ENCODE measurements at places on chromosomes 1 and 21.

DNA sequence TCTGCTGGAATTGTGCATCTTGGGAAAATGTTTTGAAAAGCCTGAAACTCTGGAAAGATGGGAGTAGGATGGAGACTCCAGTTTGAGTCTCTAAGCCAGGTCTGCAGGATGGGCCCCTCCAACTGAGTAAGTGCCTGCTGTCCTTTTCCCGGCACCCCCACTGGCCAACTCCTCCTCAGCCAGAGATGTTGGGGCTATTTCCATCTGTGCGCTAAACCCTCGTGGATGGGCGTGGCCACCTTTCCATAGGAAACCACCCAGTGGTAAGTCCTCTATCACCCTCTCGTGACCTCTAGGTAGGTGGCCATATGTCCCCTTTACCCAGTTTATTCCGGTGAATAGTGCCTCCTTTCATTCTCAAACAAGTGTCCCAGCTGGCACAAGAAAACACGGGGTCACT lies 250.9 kb downstream of the TOMM20 start:
- no peak for DNase-seq

DNA sequence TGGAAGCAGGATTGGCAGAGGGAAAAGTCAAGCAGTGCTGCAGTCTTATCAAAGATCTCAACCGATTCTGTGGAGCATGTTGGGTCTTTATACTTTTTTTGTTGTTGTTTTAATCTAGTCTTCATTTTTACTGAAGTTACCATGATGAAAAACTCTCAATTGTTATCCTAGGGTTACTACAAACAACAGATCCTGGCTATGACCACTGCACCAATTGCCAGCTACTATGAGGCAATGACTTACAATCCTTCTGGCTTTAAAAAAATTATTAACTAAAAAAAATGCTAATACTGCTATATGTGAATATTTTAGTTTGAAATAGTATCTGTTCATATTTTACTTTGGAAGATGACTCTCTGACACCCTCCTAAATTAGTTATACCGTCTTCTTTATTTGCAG lies 145.9 kb downstream of the CNIH3 start:
- DNase-seq, result no peak

DNA sequence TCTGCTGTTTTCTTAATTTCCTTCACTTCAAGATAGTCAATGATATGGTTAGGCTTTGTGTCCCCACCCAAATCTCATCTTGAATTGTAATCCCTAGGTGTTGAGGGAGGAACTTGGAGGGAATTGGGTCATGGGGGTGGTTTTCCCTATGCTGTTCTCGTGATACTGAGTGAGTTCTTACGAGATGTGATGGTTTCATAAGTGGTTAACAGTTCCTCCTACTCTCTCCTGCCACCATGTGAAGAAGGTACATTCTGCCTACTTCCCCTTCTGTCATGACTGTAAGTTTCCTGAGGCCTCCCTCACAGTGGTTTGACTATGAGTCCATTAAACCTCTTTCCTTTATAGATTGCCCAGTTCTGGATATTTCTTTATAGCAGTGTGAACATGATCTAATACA lies 74.0 kb upstream of the SAMSN1 start:
- DNase-seq, result no peak

DNA sequence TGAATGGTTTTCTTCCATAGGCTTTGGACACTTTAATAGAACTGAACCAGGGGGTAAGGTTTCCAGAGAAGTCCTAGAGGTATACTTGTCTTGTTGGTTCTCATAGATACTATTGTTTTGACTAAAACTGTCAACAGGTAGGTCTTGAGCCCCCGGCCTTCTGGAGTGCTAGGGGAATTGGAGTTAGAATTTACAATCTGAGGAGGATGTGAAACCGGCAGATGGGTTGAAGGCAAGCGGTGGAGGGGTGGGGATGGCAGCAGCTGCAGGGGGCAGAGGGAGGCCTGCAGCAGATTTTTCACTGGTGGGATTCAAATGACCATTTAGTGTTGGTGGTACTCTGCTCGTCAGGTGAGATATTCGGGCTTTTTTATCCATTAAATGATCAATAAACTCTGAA lies 4.3 kb upstream of the CD1D start:
- no peak for DNase-seq

DNA sequence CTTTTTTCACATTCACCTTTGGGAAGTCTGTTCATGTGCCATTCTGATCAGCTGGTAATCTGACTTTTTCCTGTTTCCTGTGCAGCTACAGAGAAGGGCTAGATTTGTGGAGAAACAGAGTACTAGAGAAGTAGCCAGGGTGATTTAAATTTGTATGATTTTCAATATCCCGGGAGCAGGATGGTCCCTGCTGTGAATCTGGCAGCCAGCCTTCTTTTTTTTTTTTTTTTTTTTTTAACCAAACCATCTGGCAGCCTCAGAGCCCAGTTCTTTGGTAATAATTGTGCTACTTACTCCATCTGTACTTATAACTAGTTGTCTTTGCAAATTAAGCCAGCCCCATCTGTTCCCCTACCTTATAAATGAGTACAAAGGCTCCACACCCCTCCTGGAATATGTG lies 248.6 kb upstream of the DEPDC1 start:
- DNase-seq, result no peak
